A673 (cell line): ENCODE measurements at places on chromosomes 11 and 22.

GRCh38 chr22:44211256-44211945 is 30.7 kb downstream of the PARVG start:
- DNase-seq: no peak

GRCh38 chr22:41557401-41558240 is 3.2 kb upstream of the CSDC2 start:
- DNase-seq: peak; percentile 72

DNA sequence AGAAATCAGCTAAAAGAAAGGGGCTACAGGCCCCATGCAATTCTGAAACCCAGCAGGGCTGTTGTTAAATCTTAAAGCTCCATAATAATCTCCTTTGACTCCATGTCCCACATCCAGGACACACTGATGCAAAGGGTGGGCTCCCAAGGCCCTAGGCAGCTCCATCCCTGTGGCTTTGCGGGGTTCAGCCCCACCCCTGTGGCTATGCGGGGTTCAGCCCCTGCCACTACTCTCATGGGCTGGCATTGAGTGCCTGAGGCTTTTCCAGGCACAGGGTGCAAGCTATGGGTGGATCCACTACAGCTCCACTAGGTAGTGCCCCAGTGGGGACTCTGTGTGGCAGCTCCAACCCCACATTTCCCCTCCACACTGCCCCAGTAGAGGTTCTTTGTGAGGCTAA is 8.7 kb upstream of the ZNF280A start:
- DNase-seq: no peak

DNA sequence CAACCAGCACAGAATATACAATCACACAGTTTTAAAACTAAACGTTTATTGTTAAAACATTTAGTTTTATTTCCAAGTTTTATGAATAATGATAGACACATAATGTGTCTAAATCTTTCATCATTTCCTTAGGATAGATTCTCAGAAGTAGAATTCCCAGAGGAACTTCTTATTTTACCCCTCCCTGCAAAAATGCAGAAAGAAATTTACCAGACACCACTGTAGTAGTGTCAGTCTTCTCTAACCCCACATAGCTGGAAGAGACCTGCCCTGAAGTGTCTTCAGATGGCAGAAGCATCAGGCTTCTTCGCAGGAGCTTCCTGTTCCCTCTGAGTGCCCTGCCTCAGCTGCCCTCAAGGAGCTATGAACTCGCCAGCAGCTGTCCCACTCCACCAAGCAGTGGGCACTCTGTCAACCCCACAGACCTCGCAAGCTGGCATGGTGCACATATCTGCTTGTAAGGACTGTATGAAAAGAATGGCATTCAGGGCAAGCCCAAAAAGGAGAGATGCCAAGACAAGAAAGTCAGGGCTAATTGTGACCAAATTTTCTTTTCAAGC is 28.5 kb upstream of the PAK1 start:
- DNase-seq: no peak

GRCh38 chr11:14390669-14391068 is 31.7 kb upstream of the RRAS2 start:
- no peak for DNase-seq

- no peak for DNase-seq
These were observed 8.4 kb upstream of the ARHGAP20 start for GRCh38 chr11:110720431-110721275.

DNA sequence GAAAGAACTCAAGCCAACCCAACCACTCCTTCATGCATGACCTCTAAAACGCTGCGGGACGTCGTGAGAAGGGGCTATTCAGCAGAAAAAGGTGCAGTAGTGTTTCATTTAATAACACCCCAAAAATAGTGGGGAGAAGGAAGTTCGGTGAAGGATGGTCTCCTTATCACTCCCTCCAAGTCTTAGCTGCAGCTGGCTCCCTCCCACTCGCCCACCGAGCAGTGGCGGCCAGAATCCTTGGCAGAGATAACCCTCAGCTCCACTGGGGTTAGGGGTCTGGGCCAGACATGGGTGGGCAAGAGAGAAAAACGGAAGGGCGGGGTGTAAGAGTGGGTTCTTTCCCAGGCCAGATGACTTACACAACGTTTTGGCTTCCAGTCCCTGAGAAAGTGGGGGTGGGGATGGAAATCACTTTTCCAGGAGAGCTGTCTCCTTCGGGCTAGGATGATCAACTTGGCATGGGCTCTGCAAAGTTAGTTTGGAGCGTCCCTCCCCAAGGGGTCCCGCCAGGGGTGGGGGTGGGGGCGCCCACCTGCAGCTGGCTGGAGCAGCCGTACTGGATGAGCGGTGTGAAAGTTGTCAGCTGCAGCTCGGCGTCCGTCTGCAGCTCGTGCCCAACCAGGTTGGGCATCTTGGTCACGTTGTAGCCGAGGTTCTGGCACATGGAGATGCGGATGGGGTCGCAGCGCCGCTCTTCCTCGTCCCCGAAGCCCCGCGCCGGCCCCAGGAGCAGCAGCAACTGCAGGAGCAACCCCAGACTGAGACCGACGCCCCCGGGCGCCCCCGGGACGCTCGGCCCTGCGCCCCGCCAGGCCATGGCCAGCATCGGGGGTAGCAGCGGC is 705 bp downstream of the FZD4 start:
- peak; percentile 68 for DNase-seq

DNA sequence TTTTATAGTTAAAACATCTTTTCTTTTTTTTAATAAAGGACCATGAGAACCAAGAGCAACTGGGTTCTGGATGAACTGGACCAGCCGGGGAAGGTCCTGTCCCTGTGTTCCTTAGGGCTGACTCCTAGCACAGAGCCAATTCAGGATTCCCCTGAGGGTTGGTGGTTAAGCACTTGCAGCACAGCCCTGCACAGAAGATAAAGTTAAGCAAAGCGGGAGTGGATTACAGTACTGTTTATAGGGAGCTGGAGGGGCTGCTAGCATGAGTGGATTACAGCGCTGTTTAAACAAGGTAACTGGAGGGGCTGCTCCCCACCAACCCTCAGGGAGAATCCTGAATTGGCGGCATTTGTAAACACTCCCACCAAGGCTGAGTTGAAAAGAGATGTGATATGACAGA is 90.6 kb downstream of the CELSR1 start:
- peak; percentile 38 for DNase-seq
